Activated B cell treated with CpG ODN at 0.5 μM for 24 hours (primary cell): ENCODE measurements at places on chromosomes 7 and 10.
A peak's percentile ranks its signal among the peaks of the same experiment; 100 is the strongest.

GRCh38 chr7:3092468-3092867 is 48.8 kb upstream of the CARD11 start:
- DNase-seq: peak; percentile 54
- H3K27ac ChIP-seq: peak overlapping the region; percentile 83
- H3K36me3 ChIP-seq: no peaks in the 10 kb centered on the region
- no peaks in the 10 kb centered on the region for H3K27me3 ChIP-seq
- peaks cover 52% of the 10 kb centered on the region for H3K4me1 ChIP-seq

DNA sequence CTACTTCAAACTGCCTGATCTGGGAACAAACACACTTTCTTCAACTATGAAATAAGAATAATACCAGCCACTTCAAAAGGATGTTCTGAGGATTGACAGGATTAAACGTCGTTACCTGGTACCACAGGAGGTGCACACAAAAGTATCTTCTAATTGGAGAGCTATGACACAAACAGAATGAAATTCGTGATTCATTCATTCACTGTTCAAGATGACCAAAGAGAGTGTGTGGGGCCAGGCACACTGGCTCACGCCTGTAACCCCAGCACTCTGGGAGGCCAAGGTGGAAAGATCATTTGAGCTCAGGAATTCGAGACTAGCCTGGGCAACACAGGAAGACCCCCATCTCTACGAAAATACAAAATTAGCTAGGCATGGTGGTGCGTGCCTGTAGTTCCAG is 50.9 kb downstream of the SFMBT2 start:
- no peak overlapping the region for H3K27ac ChIP-seq
- no peak for DNase-seq
- H3K4me1 ChIP-seq: no peaks in the 10 kb centered on the region
- no peaks in the 10 kb centered on the region for H3K27me3 ChIP-seq

DNA sequence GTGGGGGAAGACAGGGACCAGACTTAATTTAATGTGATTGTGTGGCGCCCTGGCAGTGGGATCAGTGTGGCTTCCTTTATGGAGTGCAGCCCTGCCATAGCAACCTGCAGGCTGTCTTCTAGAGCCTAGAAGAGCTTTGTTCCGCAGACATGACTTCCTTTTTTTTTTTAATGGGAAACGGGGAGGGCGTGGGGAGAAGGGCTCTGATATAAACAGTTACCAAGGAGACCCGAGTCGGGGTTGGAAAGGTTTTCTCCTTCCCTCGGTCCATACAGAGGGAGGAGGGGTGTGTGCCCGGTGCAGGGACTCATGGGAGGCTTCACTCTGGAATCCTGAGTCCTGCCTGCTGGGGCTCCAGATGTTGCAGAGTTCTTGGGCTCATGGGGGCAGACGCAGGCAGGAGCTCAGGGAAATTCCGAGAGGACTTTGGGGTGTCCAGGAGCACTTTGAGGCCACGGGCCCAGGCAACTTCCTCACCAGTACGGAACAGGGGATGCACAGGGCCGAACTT is 26.9 kb downstream of the TMEM120A start:
- H3K27me3 ChIP-seq: no peaks in the 10 kb centered on the region
- no peak overlapping the region for H3K4me3 ChIP-seq
- H3K36me3 ChIP-seq: peaks cover 62% of the 10 kb centered on the region
- H3K27ac ChIP-seq: no peak overlapping the region
- no peaks in the 10 kb centered on the region for H3K4me1 ChIP-seq

GRCh38 chr7:50022451-50022850 is 70.6 kb downstream of the ZPBP start:
- H3K4me1 ChIP-seq: no peaks in the 10 kb centered on the region
- peaks cover 24% of the 10 kb centered on the region for H3K27me3 ChIP-seq
- H3K4me3 ChIP-seq: no peak overlapping the region
- no peak for DNase-seq

- no peaks in the 10 kb centered on the region for H3K4me1 ChIP-seq
- no peak overlapping the region for H3K4me3 ChIP-seq
- H3K36me3 ChIP-seq: no peaks in the 10 kb centered on the region
- no peak for DNase-seq
- H3K27me3 ChIP-seq: no peaks in the 10 kb centered on the region
These were observed 21.9 kb downstream of the CACNB2 start for GRCh38 chr10:18162021-18162627.

DNA sequence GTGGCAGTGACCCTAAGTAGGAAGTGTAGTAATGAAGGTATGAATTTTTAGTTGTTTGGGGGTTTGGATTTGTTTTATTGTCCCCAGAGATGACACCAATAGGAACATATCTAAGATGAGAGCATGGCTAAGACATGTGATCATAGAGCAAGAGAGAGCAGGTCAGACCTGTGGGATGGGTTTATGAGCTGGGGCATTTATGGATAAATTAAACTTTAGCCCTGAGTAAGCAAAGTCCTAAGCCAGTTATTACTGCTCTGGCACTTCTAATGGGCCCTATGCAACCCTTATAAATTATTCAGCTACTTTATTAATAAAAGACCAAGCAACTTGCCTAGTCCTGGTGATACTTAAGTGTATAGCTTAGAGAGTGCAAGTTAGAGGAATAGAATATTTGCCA is 85.1 kb downstream of the LRRC4 start:
- H3K4me3 ChIP-seq: no peak overlapping the region
- H3K27me3 ChIP-seq: no peaks in the 10 kb centered on the region
- H3K4me1 ChIP-seq: peaks cover 22% of the 10 kb centered on the region
- peaks cover 52% of the 10 kb centered on the region for H3K36me3 ChIP-seq
- no peak overlapping the region for H3K27ac ChIP-seq

DNA sequence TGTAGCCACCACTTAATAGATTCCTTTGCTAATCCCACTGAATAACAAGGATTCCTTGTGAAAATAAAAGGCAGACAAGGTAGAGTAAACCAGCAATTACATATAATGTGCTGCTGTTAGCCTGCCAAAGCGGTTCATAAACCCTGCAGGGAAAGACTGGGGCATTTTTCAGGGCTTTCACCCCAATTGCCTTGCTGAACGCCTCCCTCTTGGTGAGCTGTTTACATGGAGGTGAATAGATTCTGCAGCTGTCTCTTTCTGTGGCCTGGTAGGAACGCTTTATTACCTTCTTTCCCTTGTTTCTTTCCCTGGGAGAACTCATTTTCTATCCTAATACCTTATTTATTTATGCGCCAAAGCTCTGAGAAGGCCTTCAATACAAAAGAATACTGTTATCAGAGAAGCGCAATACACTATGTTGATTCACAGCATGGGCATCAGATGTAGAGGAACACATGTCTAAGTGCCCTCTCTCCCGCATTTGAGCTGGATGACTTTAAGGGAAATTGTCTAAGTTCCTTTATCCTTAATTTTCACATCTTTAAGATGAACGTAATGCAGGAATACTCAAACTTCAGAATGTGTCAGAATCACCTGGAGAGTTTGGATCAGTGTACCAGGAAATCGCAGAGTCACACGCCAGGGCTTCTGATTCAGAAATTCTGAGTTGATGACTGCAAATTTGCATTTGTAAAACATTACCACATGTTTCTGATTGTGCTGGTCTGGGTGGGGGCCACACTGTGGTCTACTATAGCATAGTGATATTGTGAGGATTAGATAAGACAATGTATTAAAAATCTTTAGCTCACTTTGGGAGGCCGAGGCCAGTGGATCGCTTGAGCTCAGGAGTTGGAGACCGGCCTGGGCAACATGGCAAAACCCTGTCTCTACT is 1203.8 kb downstream of the SORCS3 start:
- H3K27me3 ChIP-seq: no peaks in the 10 kb centered on the region
- H3K27ac ChIP-seq: no peak overlapping the region
- DNase-seq: no peak
- no peaks in the 10 kb centered on the region for H3K4me1 ChIP-seq
- no peak overlapping the region for H3K4me3 ChIP-seq

GRCh38 chr7:36763132-36763816 is 39.0 kb upstream of the AOAH start:
- H3K27me3 ChIP-seq: no peaks in the 10 kb centered on the region
- H3K27ac ChIP-seq: no peak overlapping the region
- DNase-seq: no peak
- H3K4me1 ChIP-seq: peaks cover 13% of the 10 kb centered on the region
- H3K36me3 ChIP-seq: no peaks in the 10 kb centered on the region
- H3K4me3 ChIP-seq: no peak overlapping the region

- no peaks in the 10 kb centered on the region for H3K27me3 ChIP-seq
- no peak overlapping the region for H3K4me3 ChIP-seq
- H3K36me3 ChIP-seq: peaks cover 70% of the 10 kb centered on the region
- DNase-seq: no peak
- no peaks in the 10 kb centered on the region for H3K4me1 ChIP-seq
- no peak overlapping the region for H3K27ac ChIP-seq
These were observed 28.6 kb downstream of the ORC5 start for GRCh38 chr7:104179178-104179577.

GRCh38 chr7:94444813-94445212 is 50.1 kb downstream of the COL1A2 start:
- no peaks in the 10 kb centered on the region for H3K36me3 ChIP-seq
- no peak overlapping the region for H3K27ac ChIP-seq
- no peaks in the 10 kb centered on the region for H3K4me1 ChIP-seq
- H3K27me3 ChIP-seq: peaks cover 2% of the 10 kb centered on the region
- H3K4me3 ChIP-seq: no peak overlapping the region

- no peaks in the 10 kb centered on the region for H3K36me3 ChIP-seq
- H3K27me3 ChIP-seq: no peaks in the 10 kb centered on the region
- no peak overlapping the region for H3K4me3 ChIP-seq
- no peaks in the 10 kb centered on the region for H3K4me1 ChIP-seq
- no peak overlapping the region for H3K27ac ChIP-seq
These were observed 251.6 kb downstream of the TCERG1L start for GRCh38 chr10:131059881-131060280.

- H3K36me3 ChIP-seq: no peaks in the 10 kb centered on the region
- no peak overlapping the region for H3K27ac ChIP-seq
- H3K4me1 ChIP-seq: peaks cover 19% of the 10 kb centered on the region
- H3K27me3 ChIP-seq: peaks cover 10% of the 10 kb centered on the region
- DNase-seq: no peak
- peak overlapping the region; percentile 39 for H3K4me3 ChIP-seq
These were observed 20.7 kb upstream of the ZMIZ1 start for GRCh38 chr10:79047875-79048638.

- H3K27me3 ChIP-seq: no peaks in the 10 kb centered on the region
- DNase-seq: no peak
- no peaks in the 10 kb centered on the region for H3K4me1 ChIP-seq
- H3K36me3 ChIP-seq: no peaks in the 10 kb centered on the region
- no peak overlapping the region for H3K4me3 ChIP-seq
These were observed 785.6 kb downstream of the REEP3 start for GRCh38 chr10:64306729-64307327.

GRCh38 chr10:87585565-87586514 is 73.8 kb upstream of the PAPSS2 start:
- no peak overlapping the region for H3K27ac ChIP-seq
- no peak overlapping the region for H3K4me3 ChIP-seq
- peaks cover 4% of the 10 kb centered on the region for H3K27me3 ChIP-seq
- no peaks in the 10 kb centered on the region for H3K4me1 ChIP-seq
- H3K36me3 ChIP-seq: no peaks in the 10 kb centered on the region

DNA sequence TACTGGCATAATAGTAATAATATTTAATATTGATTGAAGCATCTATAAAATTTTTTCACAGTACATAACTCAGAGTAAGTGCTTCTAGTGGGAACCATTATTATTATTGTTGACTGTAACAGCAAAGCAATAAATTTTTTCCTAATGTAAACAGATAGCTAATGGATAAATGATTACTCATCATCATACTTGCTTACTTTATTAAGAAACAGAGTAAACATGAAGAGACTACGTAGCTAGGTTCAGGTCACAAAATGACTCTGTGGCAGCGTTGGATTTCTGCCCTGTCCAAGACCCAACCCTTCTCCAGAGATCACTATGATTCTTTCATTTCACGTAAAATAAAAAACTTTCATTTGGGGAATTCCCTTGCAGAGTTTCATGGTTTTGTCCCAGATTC is 8.3 kb upstream of the ABCB5 start:
- DNase-seq: no peak
- H3K4me1 ChIP-seq: no peaks in the 10 kb centered on the region
- no peak overlapping the region for H3K4me3 ChIP-seq
- H3K36me3 ChIP-seq: no peaks in the 10 kb centered on the region
- H3K27me3 ChIP-seq: no peaks in the 10 kb centered on the region

- no peak overlapping the region for H3K27ac ChIP-seq
- H3K4me1 ChIP-seq: peaks cover 4% of the 10 kb centered on the region
- peaks cover 2% of the 10 kb centered on the region for H3K27me3 ChIP-seq
- DNase-seq: no peak
These were observed 23.7 kb downstream of the PRKAR2B start for GRCh38 chr7:107068156-107068555.

DNA sequence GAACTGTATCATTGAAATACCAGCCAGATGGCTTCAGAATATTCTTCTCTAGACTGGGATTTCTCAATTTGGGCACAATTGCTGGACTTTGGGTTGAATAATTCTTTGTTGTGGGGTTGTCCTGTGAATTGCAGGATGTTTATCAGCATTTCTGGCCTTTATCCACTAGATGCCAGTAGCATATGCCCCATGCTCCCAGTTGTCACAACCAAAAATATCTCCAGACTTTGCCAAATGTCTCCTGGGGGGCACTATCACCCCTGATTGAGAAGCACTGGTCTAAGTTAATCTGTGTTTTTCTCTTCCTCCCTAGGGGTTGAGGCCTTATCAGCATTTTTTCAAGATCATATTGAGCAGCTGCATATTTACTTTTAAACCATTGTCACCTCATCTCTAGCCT is 204.9 kb upstream of the SP8 start:
- no peaks in the 10 kb centered on the region for H3K4me1 ChIP-seq
- no peaks in the 10 kb centered on the region for H3K36me3 ChIP-seq
- H3K27me3 ChIP-seq: no peaks in the 10 kb centered on the region
- no peak overlapping the region for H3K27ac ChIP-seq
- DNase-seq: no peak

DNA sequence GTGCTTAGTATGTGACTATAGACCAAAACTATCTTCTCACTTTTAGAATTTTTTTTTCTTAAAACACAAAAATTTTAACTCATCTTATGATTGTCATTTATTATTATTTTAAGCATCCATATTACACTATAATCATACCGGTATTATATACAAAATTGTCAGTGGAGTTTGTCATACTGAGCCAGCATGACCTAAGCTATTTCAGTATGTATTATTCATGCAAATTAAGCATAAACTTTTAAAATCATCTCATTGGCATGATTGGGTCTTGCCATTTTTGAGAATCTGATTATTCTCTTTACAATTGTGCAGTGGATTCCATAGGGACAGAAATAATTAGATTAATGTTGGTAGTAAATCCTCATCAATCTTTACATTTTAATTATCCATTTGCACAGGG is 46.2 kb upstream of the STMP1 start:
- no peak for DNase-seq
- H3K27me3 ChIP-seq: no peaks in the 10 kb centered on the region
- no peaks in the 10 kb centered on the region for H3K4me1 ChIP-seq
- H3K36me3 ChIP-seq: peaks cover 70% of the 10 kb centered on the region
- no peak overlapping the region for H3K27ac ChIP-seq

- no peak for DNase-seq
- H3K36me3 ChIP-seq: no peaks in the 10 kb centered on the region
- no peaks in the 10 kb centered on the region for H3K4me1 ChIP-seq
- no peak overlapping the region for H3K4me3 ChIP-seq
- no peak overlapping the region for H3K27ac ChIP-seq
These were observed 47.0 kb downstream of the SPAM1 start for GRCh38 chr7:123972045-123972444.

- H3K36me3 ChIP-seq: no peaks in the 10 kb centered on the region
- DNase-seq: no peak
- H3K27me3 ChIP-seq: no peaks in the 10 kb centered on the region
- H3K27ac ChIP-seq: no peak overlapping the region
- H3K4me3 ChIP-seq: no peak overlapping the region
These were observed 605.4 kb upstream of the NRP1 start for GRCh38 chr10:33939892-33940291.
